ENCODE measurements at places on chromosomes 4 and X. TPM values are rescaled to one million over a fixed set of nuclear protein-coding genes. Genes with fewer than 3 reads are reported as not detected.

TASL gene
- total RNA-seq = not detected

MAGEA2 gene
- 0.14 TPM for total RNA-seq

CFAP299 gene
- 2.0 TPM for total RNA-seq

PALLD gene
- total RNA-seq = 131 TPM

SLC4A4 gene
- total RNA-seq = 14.9 TPM

HS6ST2 gene
- total RNA-seq = 20.6 TPM
